ENCODE measurements at places on chromosomes 13 and 19.

DNA sequence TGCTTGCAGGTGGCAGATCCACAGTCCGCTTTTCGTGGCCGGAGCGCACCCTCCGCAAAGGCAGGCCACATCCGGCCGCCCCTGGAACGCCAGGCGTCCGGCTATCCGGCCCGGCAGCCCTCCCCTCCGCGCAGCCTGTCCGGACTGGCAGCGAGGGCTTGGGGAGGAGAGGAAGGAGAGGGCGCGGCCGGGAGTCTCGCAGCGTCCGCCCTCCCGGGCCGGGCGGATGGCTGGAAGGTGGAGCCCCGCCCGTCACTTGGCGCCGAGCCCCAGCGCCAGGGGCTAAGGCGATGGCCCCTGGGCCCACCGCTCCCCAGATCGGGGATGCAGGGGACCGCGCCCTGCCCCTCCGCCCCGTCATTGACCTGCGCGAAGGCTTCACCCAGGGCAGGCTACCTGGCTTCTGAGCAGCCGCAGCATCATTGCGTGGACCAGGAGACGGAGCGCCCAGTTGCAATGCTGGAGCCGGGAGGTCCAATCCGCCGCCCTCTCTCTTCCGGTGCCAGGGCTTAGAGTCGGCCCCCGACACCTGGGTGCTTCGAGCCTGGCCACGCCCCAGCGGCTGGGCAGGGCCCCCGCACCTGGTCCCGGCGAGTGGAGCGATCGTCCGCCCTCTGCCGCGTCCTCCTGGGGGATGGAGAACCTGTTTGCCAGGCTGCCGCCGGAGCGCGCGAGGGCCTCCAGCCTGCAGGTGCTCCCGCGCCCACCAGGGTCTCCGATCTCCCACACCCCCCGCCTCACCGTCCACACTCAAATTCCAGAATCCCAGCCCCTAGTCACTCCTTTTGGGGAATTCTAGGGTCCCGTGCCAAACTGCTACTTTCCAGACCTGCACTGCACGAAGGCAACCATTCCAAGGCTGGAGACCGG lies at the start of gene FUT1:
TSS of gene FUT1 (minus strand) at position 146 of the 870 bp plus-strand sequence. CDS start 1,360 bp downstream, outside the sequence.
- peak; percentile 75 for DNase-seq

DNA sequence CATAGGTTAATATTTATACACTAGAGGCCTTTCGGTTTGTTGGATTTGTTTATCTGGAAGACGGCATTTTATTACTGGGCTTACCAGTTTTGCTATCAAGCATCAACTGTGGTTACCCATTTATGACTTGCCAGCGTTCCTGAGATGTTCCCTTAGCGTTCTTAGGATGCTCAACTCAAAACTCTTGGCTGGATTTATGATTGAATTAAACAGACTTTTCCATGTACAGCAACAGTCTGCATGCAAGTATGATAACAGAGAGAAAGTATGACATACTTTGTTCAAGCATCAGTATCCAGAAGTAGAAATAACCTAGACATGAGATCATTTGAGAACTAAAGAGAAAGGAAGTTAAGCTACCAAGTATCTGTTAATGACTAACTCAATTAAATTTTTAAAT lies 29.9 kb upstream of the RNF113B start:
- no peak for DNase-seq

DNA sequence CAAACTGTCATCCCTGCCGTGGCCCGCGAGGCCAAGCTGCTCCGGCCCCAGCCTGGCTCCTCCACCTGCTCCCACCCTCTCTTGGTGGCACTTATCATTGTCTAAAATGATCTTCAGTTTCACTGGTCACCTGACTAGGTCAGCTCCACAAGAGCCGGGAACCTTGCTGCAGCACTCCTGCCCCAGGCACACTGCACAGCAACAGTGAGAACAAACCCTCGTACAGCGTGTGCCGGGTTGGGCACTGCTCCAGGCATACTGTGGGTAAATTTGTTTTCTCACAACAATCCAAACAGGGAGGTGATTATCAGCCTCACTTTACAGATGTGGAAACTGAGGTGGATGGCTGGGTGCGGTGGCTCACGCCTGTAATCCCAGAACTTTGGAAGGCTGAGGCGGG lies 8.9 kb downstream of the DEDD2 start:
- DNase-seq, result no peak

DNA sequence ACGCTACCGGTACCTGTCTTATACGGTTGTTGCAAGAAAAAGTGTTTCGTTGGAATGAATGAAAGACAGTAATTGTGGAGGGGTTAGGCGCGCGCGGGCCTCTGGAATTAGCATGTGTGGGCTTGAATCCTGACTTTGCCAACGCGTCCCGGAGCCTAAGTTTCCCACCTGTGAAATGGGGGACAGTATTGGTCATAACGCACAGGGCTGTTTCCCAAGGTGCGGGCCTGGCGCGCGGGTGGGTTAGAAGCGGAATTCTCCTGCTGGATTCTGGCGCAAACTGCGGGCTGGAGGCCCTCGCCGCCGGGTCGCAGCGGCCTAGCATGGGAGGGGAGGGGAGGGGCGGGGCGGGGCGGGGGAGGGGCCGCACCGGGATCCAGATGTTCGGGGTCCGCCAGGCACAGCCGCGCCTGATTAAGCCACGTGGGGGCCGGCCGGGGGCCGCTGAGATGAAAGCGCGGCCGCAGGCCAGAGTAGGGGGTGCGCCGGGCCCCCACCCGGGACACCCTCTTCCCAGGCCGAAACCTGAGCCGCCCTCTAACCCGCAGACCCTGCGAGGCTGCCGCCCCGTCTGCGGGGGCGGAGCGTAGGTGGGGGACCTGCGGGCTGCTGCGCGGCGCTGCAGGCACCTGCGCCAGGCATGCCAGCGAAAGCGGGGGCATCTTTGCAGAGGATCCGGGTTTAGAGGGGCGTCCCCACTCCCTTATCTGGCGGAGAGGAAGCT lies 1.2 kb upstream of the TMEM59L start:
- DNase-seq, result no peak

DNA sequence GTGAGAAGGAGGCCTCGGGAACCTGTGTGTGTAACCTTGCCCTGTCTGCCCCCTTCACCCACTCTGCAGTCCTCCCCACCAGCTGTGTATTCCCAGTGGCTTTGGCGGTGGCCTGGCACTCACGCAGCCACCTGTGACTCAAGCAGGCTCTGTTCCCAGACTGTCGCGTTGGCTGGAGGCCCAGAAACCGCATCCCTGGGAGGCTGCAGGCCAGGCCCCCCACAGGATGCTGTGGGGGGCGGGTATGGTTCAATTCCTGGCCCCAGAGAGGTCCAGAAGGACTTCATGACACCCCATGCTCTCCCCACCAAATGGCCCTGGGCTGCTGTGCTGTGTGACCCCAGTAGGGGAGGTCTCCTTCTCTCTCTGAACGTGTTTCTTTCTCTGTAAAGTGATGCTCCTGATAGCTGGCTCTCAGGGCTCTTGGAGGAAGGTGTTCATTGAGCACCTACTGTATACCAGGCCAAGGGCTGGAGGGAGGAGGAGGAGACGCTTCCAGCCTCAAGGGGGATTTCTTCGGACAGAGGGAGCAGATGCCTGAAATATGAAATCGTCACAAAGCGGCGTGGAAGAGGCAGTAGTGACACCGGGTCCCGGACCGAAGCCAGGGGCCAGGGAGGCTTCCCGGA lies 1.9 kb upstream of the LINGO3 start:
- DNase-seq, result no peak

- DNase-seq, result no peak
These were observed 81.7 kb downstream of the ZNF429 start for GRCh38 chr19:21587117-21587461.

DNA sequence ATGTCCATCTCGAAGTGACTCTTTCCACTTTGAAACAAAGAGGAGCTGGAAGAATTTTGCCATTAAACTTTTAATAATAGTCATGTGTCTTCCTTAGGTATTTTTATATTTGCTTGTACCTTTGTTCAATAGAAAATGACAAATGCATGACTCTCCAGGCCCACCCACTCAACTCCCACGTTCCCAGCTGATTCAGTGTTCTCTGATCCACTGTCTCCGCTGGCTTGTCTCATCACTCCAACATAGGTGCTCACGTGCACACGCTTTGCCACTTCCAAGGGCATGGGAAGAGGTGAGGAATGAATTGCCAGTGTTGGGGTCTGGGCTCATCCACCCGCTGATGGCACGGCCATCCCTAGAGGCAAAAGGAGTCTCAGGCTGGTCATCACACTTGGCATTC lies 24.5 kb downstream of the RASL11A start:
- no peak for DNase-seq

DNA sequence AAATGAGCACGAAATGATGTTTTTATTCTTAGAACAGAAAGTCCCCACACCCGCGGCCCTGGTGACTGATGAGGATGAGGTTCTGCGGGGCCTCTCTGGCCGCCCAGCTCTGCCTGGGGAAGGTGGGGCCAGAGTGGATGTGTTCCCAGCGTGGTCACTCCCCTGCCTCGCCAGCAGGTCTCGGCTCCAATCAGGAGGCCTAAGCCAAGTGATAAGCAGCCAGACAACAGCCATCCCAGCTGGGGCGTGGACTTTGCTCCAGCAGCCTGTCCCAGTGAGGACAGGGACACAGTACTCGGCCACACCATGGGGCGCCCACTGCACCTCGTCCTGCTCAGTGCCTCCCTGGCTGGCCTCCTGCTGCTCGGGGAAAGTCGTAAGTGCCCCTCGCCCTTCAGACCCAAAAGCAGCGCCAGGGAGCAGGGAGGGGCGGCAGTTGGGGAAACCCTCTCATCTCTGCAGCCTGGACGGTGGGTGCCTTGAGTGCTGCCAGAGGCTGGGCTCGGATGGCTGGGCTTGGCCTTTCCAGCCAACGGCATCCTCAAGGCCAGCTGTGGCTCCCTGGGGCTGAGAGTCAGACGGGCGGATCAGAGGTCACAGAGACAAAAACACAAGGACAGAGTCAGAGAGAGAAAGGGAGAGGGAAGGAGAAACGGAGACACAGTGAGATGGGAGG lies at the start of gene F10:
TSS of gene F10 (plus strand) at position 250 of the 676 bp plus-strand sequence. CDS start at position 307, 57 bp downstream.
- DNase-seq, result no peak

Data from 8988T (cell line).